ENCODE measurements at places on chromosomes 16 and 17.

- DNase-seq, result no peak
These were observed 16.5 kb downstream of the RGS11 start for GRCh38 chr16:259226-259625.

- no peak for DNase-seq
These were observed 41.2 kb downstream of the MEAK7 start for GRCh38 chr16:84463221-84463620.

DNA sequence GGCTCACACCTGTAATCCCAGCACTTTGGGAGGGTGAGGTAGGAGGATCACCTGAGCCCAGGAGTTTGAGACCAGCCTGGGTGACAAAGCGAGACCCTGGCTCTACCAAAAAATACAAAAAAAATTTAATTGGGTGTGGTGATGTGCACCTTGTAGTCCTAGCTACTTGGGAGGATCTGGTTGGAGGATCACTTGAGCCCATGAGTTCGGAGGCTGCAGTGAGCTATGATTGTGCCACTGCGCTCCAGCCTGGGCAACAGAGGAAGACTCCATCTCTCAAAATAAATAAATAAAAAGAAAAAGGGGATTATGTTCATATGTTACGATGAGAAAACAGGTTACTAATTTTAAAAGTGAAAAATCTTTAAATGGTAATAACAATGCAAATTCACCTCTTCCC, 996 bp downstream of the MLKL start:
- DNase-seq, result no peak

DNA sequence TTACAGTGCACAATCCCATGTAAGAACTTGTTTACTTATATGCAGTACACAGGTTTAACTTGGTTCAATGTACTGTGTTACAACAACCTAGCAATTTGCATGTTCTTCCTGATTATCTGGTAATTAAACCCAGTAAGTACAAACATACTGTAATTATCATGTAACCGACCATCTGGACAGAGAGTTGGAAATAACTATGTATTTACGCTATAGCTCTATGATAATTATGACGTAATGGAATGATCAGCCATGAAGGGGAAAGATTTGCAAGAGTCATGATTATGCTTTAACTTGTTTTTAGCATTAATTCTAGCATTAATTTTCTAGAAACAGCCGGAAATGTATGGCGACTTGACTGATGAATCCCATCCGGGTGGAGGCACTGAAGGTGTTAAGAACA, 74.8 kb upstream of the SALL1 start:
- no peak for DNase-seq

DNA sequence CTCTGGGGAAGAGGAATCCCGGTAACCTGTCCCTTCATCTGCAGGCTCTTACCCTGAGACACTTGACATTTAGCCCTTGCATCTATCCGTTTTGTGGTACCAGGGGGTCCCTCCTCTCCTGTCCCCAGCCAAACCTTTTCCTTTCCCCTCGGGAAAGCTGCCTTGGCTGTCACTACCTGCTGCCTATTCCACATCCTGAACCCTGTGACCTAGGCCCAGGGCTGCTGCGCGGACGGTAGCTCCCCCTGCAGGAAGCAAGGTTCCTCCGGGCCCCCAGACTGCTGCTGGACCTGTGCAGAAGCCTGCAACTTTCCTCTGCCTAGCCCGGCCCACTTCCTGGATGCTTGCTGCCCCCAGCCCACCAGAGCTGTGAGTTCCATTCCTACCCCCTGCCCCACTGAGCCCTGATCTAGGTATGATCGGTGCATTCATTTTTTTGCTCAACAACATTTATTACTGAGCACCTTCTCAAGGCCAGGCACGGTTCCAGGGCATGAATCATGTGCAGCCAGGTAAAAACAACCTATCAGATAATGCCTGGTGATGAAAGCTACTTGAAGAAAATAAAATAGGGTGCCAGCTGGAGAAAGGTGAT, 10.5 kb upstream of the ALDOA start:
- no peak for DNase-seq

DNA sequence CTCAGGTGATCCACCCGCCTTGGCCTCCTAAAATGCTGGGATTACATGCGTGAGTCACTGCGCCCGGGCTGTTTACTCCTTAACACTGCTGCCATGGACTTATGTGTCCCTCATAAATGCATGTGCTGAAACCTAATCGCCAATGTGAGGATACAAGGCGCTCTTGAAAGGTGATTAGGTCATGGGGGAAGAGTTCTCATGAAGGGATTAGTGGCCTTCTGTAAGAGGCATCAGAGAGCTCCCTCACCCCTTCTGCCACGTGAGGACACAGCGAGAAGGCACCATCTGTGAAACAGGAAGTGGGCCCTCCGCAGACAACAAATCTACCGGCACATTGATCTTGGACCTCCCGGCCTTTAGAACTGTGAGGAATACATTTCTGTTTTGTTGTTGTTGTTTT, 19.1 kb downstream of the ITPRIPL2 start:
- no peak for DNase-seq

DNA sequence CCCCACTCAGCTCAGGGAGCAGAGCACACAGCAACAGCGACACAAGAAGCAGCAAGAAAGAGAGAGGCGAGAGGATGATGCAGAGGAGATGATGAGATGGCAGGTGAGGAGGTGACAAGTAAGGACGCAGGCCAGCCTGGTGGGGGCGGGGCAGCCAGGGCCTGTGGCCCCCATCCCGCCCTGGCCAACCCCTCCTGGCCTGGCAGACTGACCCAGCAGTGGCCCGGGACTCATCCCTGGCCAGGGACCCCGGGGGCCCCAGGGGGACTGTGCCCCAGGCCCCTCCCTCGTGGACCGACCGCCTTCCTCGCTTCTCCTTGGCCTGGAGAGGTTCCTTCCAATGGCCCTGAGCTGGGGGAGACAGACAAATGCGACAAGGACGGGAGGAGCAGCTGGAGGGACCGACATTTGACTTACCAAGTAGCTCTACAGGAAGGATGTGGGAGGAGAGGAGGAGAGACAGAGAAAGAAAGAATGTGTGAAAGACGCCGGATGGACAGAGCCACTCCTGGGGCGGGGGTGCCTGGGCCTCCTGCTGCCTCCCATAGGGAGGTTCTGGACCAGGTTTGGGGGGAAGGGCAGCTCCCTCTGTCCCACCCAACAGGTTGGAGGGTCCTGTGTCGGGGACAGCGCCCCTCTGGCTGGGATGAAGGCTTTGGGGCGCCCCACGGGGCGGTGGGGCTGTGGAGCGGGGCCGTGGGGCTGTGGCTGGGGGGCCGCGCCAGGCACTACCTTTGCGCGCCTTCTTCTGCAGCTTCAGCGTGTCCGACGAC, 6.8 kb downstream of the MTSS2 start:
- DNase-seq, result no peak

DNA sequence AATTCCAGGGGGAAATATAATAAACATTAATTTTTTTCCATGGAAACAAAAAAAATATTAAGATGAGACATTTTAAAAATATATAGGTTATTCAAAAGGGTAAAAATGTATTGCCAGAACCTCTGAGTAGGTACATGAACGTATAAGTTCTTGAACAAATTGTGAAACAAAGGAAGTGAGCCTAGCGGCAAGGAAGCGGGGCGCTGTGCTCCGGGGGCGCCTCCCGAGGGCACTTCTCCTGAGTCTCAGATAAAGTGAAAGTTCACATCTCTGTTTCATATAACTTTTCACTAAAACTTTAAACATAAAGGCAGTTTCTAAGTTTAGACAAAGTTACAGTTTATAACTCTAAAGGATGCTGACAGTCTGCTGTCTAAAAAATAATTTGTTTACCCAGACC, 52.3 kb downstream of the TNRC6C start:
- DNase-seq, result no peak

DNA sequence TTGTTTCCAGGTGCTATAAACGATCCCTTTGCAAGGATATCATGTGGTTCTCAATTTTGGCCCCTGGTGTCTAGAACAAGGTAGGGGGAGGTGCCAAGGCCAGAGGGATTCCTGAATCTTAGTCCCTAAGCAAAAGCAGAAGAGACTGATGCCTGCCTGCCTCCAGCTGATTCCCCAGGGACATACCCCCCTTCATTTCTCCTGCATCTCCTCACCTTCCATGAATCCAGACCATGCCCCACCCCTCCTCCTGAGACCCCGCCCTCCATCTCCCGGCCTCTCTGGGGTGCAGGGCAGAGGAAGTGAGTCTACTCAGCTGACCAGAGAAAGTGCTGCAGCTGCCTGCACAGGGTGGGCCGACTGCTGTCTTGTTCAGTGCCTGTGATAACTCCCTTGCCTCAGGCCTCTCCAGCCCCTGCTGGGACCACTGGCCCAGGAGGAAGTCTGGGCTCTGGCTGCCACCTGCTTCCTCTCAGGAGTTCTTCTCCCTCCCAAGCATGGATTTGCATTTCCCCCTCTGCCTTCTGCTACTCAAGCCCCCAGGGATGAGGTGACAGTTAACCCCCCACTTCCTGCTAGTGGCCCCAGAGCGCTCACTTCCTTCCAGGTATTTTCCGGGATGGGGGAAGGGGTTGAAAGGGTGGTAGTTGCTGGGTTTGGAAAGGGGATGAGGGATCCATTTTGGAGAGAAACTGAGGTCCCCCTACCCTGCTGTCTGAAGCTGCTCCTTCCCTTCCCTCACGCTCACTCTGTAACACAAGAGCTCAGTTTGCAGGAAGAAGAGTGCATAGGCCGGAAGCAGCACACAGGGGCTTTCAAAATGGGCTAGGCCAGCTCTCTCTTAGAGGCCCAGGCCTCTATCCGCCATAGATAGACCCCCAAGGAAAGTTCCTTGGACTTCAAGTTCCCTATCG, 10.5 kb upstream of the TSPOAP1 start:
- no peak for DNase-seq

GRCh38 chr16:83792391-83792790, 15.4 kb upstream of the HSBP1 start:
- no peak for DNase-seq

- no peak for DNase-seq
These were observed 5.5 kb downstream of the SPNS2 start for GRCh38 chr17:4504188-4504587.

- DNase-seq, result peak; percentile 49
These were observed 6.7 kb downstream of the SPACA3 start for GRCh38 chr17:32998111-32998886.

DNA sequence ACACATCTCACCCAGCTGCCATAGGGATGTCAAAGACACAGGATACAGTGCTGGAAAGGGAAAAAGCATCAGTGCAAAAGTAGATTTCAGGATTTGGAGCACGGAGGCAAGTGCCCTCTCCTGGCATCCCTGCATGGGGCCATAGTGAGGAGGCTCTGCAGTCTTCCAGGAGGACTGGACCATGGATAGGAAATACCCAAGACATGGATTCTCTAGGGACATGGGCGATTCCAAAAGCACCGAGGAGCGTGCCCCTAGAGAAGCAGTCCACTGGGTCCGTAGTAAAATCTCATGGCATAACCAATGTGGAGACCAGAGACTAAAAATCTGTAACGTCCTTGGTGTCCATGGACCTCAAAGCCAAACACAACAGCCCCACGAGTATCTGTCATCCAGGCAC, 818.2 kb downstream of the KCNJ18 start:
- no peak for DNase-seq

DNA sequence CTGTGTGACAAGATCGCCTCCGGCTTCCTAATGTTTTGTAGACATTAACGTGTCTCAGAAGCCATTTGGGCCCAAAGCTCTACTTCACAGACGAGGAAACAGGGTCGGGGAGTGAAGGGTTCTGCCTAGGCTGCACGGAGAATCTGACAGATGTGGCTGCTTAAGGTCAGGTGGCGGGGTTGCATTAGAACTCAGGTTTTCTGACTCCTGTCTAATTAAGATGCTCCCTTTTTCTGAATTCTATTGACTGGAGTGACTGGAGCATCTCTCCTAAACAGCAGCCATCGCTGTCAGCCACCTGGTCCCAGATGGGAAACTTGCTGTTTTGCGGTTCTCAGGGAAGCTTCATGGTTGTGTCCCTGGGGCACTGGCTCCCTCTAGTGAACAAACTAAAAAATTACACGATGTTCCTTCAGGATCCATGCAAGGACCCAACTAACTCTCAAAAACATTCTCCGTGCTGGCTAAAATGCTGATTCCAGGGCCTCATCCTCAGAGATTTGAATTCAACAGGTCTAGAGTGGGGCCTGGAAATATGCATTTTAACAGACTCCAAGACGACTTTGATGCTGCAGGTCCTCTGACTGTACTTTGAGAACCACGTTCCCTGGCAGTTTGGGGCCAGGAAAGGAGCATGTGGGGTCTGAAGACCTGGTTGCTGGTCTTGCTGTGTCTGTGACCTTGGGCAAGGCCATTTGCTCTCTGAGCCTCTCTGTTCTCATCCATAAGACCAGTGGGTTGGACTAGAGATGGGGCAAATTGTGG, 117.4 kb downstream of the IRF8 start:
- DNase-seq, result no peak
